ENCODE measurements at places on chromosomes 1 and 21.

GRCh38 chr1:196680107-196680506 is 28.3 kb downstream of the CFH start:
- no peak for DNase-seq

GRCh38 chr1:966704-967300 is 520 bp downstream of the PLEKHN1 start:
- DNase-seq: peak; percentile 46

GRCh38 chr1:228974273-228974672 is 239.0 kb downstream of the RHOU start:
- DNase-seq: no peak

DNA sequence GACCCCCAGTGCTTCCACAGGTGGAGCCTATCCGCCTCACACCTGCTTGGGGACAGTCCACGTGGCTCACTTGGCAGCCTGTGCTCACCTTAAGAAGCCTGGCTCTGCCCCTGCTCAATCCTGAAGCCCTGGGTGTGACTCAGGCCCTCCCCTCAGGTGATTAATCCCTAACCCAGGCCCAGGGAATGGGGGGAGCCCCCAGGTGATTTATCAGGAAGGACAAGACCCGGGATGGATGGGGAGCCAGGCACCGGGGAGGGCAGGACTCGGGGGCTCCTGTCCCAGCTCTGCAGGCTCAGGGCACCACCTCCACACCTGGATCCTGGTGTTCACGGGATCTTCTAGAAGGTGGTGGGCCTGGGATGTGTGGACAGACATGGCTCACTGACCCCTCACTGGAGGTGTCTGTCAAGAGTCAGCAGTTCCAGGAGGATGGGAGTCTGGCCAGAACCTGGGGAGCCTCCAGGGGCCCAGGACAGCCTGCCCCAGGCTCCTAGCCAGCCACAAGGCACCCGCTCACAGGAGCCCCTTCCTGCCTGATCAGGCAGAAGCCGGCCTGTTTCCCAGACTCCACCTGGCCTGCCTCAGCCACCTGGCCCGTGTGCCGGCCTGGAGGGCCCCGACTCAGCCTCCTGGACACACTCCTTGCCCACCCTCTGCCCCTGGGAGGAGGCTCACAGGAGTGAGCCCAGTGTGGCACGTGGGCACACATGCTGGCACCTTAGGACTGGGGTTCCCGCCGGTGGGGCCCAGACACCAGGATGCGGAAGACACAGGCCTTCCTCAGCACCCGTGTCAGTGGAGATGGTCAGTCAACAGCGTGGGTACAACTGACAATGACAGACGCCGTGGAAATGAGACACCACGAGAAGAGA is 38.6 kb upstream of the COL6A1 start:
- DNase-seq: no peak

- DNase-seq: no peak
Observed at GRCh38 chr21:33861125-33861524, 54.5 kb downstream of the ATP5PO start.

- DNase-seq: peak; percentile 91
Observed at GRCh38 chr21:16535102-16535422, 805.3 kb downstream of the USP25 start.

Data from fibroblast of gingiva (primary cell).